ENCODE measurements at places on chromosomes 3 and 15. TPM values are rescaled to one million over a fixed set of nuclear protein-coding genes. Genes with fewer than 3 reads are reported as not detected.

NME9 gene
- 4.8 TPM for polyA plus RNA-seq

DNA sequence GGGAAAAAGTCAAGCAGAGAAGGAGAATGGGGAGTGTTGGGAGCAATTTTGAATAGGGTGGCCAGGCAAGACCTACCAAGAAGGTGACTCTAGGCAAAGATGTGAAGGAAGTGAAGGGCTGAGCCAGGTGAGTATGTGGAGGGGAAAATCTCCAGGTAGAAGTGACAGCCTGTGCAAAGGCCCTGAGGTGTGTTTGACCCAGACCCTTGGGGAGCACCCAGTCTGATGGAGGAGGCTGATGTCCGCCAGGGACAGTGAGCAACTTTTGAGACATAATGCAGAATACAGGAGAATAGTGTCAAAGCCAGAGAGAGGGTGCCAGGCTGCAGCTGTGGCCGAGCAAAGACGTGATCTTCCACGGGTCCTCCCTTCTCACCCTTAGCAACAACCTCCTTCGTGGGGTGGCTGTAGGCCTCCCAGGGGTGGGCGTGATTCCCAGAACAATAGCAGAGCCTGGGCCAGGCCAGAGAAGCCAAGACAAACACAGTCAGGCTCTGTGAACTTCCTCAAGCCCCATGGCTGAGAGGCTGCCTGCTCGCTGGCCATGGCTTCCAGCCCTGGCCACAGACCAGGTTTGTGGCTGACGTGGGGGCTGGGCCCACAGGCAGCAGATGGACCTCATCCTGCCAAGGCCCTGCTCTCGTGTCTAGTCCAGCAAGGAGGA, 58.1 kb downstream of the SLC6A6 start:
- DNase-seq: no peak

DNA sequence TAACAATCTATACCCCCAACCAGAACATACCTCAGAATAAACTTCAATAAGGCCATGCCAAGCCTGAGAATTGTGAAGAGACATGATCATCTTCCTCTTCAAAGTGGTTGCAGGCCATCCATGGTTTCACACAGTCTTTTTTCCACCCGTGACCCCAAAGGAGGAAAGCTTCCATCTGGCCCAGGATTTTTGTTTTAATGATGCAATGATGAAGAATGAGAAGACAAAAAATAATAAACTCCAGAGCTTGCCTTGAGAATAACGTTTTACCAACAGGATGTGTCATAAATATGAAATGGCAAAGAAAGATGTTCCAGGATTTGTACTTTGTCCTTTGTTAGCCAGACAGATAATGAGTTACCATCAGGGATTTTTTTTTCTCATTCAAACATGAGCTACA, 201.9 kb downstream of the WNT5A start:
- no peak for DNase-seq

- DNase-seq: no peak
Observed at GRCh38 chr3:196216681-196217211, 412 bp downstream of the SLC51A start.

GOLGA6L9 gene
- 30.7 TPM for polyA plus RNA-seq

DNA sequence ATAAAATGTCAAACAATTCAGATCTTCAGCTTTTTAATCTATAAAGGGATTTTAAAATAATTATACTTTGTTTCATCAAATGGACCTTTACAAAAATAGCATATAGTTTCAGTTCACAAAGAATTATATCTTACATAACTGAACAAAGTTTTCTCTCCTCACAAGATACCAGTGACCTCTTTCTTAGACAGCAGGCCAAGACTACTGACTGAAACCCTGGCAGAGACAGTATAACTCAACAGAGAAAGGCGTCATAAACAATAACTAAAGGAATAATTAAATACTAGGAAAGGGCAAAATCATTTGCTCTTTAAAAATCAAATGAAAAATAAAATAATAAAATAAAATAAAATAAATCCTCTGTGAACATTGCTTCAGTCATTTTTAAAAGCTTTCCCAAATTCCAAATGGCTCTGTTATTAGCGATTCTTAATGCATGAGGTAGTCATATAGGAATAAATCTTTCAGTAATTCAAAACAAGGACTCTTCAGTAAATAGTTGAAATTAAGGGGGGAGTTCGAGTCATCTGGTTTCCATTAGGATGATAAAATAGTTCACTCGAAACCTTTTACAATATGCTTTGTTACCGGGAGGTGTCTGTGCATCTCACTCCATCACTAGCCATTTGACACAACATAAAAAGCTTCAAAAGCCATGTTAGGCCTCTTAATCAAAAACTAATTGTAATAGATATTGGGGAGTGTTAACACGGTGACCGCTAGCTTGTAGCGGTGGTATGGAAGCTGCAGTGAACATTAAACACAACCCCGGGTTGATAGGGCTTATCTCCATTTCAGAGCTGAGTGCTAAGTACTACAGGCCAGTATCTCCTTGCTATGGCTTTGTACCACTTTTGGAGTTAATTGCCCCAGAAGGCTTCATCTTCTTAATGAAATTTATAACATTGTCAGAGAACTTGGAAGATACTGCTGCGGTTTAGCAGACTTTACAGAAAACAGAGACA, 142.9 kb upstream of the NR2F2 start:
- DNase-seq: no peak

GRCh38 chr3:170809007-170809974, 60.7 kb downstream of the RPL22L1 start:
- peak; percentile 65 for DNase-seq

COPG1 gene
- polyA plus RNA-seq: 176 TPM

- no peak for DNase-seq
Observed at GRCh38 chr15:73991260-73991659, 835 bp downstream of the STOML1 start.

CD200R1 gene
- 0.53 TPM for polyA plus RNA-seq

MGLL gene
- polyA plus RNA-seq: 22.6 TPM

GRCh38 chr3:184284696-184285095, 8.9 kb downstream of the ECE2 start:
- peak; percentile 64 for DNase-seq

GRCh38 chr3:177770383-177771230, 573.3 kb upstream of the TBL1XR1 start:
- no peak for DNase-seq

- no peak for DNase-seq
Observed at GRCh38 chr3:100838157-100838556, 128.9 kb downstream of the TFG start.

DNA sequence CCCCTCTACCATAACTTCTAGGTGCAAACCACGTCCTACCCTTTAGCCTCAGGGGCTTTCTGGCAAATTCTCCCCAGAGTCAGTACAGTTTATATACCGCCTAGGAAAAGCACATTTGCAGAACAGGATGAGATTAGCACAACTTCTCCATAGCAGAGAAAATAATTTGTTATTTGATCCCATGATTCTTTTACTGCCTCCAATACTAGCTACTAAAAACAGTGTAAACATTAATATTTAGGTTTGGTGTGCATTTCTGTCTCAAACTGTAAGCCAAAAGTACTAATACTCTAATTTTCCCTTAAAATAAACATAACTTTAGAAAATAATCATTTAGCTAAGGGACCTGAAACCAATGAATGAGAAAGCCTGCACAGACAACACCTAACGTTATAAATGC, 4.5 kb downstream of the CPEB1 start:
- no peak for DNase-seq

DNA sequence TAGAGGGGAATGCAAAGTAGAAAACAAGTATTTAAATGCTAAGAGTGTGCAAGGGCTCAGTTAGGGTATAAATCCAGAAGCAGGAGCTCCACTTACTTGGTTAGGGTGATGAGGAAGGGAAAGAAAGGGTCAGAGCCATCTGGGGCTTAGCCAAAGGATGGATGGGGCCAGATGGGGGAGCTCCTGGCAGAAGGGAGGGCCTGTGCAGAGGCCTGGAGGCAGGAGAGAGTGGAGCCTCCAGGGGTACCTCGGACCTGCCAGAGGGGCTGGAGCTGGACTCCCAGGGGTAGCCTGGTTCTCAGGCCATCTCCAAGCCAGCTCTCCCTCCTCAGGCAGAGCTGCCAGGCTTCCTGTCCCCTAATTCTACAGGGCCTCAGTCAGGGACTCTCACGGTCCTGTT, 506.3 kb downstream of the SHQ1 start:
- no peak for DNase-seq

DNA sequence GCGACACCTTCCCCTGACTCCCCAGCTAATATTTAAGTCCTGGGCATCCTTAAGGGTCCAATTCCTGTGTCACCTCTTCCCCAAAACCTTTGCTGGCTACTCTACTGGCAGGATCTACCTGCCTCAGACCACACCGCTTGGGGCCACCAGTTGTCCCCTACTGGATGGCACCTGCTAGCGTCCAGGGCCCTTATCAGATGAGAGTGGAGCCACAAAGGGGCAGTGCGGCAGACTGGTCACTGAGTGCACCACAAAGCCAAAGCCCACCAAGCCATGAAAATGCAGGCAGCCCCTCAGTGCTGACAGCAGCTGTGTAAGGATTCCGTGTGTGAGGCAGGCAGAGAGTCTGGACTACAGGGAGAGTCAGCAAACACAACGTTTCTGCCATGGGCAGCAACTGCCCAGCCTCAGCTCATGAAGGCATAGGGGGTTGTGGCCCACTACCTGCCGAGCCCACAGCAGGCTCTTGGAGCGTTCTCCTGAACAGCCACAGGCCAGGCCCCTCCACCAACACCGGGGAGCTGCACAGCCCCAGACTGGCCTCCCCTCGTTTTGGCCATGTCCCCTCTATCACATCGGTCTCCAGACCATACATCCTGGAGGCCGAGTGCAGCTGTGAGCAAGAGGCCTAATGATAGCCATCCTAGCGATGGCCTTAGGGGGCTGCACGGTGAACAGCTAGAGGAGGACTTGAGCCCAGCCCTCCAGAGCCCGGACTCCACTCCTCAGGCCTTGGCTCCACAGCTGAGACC, 32.3 kb downstream of the ALDH1L1 start:
- DNase-seq: no peak

GRCh38 chr3:108441071-108441507, 69.3 kb downstream of the MYH15 start:
- no peak for DNase-seq

ZNF80 gene
- polyA plus RNA-seq: 0.15 TPM

DNA sequence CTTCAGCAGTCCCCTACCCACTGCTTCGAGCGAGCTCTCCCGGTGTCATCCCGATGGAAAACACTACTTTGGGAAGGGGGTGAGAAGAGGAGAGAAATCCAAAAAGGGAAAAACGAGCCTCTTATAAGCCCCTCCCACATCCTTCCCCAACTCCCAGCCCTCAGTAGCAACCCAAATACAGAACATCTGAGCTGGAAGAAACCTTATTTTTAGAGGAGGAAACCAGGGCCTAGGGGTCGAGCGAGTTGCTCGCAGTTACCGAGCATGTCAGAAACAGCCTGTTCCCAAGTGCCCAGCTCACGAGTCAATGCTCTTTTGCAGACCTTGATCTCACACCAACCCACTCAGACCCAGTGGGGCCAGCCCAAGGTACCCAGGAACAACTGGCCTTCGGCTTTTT, 14.2 kb downstream of the RBPMS2 start:
- no peak for DNase-seq

DNA sequence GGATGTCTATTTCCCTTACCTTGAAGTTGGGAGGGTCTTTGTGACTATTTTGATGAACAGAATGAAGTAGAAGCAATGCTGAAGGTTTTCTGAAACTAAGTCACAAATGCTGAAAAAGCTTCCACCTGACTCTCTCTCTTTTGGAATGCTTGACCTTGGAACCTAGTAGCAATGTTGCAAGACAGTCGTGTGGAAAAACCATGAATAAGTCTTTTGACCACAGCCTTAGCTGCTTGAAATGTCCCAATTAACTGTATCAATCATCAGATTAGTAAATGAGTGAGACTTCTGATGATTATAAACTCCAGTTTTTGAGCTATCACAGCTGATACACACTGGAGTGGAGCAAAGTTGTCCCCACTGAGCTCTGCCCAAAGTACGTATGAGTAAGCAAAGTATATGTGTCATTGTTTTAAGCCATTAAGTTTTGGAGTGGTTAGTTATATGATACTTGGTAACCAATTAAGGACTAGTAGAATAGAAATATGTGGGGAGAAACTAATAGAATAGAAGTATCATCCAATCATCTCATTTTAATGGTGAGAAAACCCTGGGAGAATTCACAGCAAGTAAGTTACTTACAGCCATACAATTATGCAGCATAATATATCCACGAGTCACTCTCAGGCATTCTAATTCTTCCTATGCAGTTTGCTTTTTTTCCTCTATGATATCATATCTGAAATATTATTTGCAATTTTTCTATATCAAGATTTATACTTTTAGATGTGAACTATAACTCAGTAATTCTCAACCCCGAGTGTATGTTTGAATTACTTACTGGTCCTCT, 1010.6 kb downstream of the ROBO2 start:
- DNase-seq: no peak

GRCh38 chr3:175258763-175259162, 399.6 kb downstream of the NAALADL2 start:
- no peak for DNase-seq

C3orf22 gene
- polyA plus RNA-seq: 0.10 TPM
